8988T (cell line): ENCODE measurements at places on chromosomes 6 and 20.

DNA sequence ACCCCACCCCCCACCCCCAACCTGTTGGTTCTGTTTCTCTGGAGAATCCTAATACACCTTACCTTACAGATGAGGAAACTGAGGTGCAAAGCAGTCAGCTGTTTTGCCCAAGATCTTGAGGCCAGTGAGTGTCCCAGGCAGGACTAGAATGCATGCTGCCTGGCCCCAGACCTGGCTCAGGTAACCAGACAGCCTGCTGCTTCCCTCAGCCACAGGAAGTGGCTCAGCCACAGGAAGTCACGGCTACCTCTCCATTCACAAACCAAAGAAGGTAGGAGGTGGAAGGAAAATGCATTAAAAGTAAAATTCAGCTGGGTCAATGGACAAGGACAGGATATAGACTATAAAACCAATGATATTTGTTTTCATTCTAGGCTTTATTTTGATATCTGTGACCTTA lies 517.6 kb downstream of the CD83 start:
- DNase-seq: no peak

DNA sequence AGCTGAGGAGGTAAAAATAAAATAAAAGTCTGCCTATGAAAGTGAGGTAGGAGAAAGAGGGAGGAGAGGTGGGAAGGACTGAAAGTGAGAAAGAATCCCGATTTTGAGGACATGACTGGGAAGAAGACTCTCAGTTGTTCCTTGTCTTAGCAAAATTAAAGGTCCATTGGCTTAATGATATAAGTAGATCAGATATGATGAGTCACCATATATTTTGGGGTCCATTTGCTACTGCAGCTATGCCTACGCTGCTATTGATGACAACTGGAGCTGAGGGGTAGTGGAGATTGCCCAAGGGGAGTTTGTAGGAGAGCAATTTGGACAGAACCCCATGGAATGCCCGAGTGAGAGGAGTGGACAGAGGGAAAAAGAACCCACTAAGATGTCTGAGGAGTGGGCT lies 15.1 kb upstream of the SLC22A3 start:
- DNase-seq: no peak

DNA sequence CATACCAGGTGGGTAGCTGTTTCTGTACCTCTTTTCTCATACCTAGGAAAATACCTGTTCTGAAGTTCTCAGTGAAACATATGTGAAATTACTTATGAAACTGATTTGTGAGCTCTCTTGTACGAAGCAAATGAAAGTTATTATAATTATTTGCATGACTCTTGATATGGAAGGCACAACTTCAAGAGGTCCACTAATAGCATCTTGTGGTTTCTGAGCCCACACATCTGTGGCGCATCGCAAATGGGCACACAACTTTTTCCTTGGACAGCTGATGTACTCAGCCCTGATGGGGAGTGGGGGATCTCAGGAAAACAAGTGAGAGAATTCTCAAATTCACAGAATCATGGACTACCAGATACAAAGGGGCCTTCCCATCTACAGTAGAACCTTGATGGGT lies 432.3 kb downstream of the CD83 start:
- DNase-seq: no peak

DNA sequence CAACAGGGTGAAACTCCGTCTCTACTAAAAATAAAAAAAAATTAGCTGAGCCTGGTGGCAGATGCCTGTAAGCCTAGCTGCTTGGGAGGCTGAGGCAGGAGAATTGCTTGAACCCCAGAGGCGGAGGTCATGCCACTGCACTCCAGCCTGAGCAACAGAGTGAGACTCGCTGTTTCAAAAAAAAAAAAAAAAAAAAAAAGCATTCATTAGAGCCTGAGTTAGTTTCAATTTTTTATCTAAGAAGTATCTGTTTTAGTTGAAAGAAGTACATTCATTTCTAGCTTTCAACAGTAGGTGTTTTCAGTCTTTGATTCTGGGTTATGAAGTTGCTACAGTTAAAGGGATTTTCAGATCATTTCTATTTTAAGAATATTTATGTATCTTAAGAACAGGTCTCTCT lies 42.2 kb downstream of the ZNF292 start:
- DNase-seq: no peak

DNA sequence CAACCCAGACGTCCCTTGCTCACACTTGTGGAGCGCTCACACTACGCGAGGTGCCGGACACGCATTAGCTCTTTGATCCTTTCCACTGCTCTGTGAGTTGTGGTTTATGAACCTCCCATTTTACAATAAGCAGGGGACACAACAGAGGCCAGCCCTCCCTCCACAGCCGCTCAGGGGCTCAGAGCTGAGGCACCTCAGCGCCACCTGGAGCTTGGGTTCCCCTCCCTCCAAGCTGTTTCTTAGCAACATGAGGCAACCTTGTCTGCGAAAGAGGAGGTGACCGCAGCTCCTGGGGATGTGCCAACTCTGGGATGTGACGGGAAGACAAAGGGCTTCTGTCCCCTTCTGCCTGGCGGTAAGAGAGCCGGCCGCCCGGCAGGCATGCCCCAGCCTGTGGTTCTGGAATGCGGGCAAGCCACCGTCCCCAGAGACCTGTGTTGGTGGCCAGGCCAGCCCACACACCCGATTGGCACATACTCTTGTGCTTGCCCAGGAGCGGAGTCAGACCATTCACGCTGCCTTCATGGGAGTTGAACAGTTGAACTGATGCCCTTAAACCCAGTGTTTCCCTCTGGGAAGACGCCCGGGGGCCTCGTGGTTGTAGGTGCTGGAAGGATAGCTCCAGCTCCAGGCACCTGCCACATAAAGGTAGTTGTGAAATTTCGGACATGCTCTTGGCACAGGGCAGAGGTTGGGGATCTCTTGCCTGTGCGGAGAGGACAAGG lies 44.5 kb downstream of the RBM38 start:
- DNase-seq: no peak

- no peak for DNase-seq
Measured at GRCh38 chr6:169714178-169714577, 10.1 kb downstream of the PHF10 start.

DNA sequence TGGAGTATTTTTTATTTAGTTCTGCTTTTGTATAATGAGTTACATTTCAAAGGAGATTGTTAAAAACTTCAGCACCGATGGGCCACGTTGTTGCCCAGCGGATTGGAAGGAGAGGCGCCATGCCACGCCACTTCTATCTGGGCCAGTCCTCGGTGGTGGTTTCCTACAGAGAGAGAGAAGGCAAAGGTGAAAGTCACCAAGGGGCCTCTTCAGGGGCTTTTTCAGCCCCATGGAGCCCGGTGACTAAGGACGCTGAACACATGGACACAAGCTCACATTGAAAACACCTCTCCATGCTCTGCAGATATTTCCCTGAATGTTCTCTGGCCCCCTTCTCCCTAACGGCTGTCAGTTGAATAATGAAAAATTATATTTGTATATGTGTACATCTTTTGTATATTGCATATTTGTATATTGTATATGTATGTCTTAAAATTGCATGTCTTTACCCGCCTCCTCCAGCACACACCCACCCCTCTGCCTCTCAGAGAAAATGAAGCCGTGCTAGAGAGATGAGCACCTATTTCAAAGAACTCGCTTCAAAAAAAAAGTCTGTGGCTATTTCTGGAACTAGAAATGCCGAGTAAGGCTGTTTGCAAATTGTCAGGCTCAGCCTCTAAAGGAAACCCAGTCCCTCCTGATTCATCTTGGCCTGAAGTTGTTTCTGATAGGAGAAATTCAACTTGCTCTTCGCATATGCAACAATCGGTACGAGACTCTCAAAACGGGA lies 91.9 kb upstream of the CDH4 start:
- no peak for DNase-seq

GRCh38 chr6:84979541-84979940 lies 215.1 kb upstream of the TBX18 start:
- no peak for DNase-seq

GRCh38 chr6:142855893-142856623 lies 88.9 kb downstream of the HIVEP2 start:
- DNase-seq: no peak

DNA sequence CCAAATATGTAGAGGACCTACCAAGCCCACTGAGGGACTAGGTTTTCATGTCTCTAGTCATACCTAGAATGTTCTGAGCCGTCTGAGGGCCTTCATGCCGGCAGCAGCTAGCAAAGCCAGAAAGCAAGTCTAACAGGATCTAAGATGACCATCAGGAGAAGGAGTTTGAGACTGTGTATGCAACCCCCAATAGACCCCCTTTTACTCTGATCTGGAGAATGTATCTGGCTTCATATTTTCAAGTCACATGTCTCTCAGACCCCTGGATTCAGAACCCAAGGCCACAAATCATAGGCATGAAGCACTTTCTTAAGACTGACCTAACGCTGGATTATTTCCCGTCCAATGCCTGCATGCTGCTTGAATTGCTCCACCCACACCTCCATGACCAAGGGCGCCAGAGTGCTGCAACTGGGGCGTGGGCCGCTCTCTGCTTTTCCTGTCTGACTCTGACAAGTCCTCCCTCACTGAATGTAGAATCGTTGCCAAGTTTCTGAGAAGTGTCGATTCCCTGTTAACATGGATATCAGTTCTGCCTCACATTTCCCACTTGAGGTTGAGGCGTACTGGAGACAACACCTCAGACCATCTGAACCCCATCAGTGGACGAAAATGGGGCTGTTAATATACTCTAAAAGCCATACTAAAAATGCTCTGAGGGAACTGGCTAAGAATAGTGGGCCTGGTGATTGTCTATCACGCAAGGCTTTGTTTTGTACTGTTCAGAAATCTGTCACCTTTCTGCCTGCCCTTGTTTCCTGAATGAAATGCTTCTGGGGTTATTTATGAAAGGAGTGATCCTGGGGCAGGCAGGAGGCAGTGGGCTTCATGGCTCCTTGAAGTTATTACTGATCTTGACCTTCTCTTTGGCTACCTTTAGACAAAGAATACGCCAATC lies 23.9 kb upstream of the ASXL1 start:
- no peak for DNase-seq
